NCI-H748 treated with DMSO at 0.1 percent for 48 hours (cell line): ENCODE measurements at places on chromosomes 1 and 21.

GRCh38 chr1:59815892-59816291, 1.1 kb downstream of the HOOK1 start:
- DNase-seq = peak; percentile 20

GRCh38 chr21:20720623-20721022, 277.6 kb upstream of the NCAM2 start:
- DNase-seq = no peak

- peak; percentile 40 for DNase-seq
These were observed 36.7 kb upstream of the FAM163A start for GRCh38 chr1:179706339-179706941.

DNA sequence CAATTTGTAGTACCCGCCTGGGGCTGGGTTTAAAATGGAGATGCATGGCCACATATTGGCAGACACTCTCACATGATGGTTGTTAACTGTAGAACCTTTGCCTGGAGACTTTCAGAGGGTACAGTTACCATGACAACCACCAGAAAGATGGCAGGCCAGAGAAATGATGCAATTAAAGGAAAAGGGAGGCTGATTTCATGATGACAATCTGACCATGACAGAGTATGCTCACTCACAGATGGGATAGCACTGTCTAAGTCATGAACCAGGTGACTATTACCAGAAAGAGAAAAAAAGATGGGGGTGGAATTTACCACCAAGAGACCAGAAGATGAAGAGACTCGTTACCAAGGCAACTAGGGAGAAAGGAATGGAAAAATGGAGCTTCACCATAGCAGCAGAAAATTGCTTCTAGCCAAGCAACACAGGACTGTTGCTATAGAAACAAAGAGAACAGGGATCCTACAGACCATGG, 3.5 kb upstream of the TRIT1 start:
- DNase-seq = peak; percentile 99

DNA sequence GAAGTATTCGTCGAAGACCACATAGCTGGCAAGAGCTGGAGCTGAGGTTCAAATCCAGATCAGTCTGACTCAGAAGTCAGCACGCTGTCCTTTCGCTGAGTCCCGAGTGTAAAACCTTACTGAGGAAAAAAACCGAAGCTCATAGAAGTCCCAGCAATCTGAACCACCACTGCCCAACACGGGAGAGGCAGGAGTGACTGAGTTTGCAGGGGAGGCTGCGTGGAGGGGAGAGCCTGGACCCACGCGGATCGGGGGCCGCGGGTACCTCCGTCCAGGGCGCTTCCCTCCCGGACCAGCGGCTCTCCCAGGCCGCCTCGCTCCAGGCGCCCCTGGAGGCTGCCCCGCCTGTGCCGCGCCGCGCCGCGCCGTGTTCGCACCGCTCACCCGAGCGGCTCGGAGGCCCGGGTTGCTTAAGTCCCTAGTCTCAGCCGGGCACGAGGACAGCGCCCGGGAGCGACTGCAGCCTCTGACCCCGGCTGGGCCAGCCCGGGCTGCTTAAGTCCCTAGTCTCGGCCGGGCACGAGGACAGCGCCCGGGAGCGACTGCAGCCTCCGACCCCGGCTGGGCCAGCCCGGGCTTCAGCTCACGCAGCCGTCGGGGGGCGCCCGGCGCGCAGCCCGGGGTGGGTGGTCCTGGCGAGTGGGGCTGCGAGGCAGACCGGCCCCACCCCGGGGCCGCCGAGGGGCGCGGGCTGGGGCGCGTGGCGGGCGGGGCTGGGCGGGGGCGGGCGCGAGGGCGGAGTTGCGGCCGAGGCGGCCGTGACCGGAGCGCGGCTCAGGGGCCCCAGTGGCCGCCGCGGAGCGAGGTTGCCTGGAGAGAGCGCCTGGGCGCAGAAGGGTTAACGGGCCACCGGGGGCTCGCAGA, at the start of gene ADAMTSL4:
TSS of gene ADAMTSL4 (plus strand) at position 777 of the 864 bp plus-strand sequence. CDS start 2,881 bp downstream, outside the sequence.
- peak; percentile 15 for DNase-seq

DNA sequence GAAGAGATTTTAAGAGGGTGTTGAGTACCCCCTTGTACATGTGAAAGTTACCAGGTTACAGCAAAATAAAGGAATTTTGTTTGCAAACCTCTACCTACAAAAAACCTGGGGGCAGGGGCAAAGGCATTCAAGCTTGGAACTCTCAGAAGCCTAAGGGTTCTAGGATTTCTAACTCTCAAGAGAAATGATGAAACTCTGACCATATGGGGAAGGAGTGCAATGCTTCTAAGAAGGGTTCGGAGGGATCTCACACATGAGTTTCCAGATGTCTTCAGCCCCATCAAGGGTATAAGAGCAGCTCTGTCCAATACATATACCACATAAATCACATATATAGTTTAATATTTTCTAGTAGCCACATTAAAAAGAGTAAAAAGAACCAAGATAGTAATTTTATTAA, 7.3 kb upstream of the FCGR2A start:
- no peak for DNase-seq

GRCh38 chr1:228783418-228784040, 48.2 kb downstream of the RHOU start:
- DNase-seq = no peak

- no peak for DNase-seq
These were observed 37.8 kb downstream of the MIS18A start for GRCh38 chr21:32240851-32241687.

- DNase-seq = peak; percentile 29
These were observed at the start of gene AVPR1B for GRCh38 chr1:206117151-206117948. Gene AVPR1B, minus strand, starts transcription at chr1:206117388. Its CDS starts 498 bp downstream, at chr1:206116890.

DNA sequence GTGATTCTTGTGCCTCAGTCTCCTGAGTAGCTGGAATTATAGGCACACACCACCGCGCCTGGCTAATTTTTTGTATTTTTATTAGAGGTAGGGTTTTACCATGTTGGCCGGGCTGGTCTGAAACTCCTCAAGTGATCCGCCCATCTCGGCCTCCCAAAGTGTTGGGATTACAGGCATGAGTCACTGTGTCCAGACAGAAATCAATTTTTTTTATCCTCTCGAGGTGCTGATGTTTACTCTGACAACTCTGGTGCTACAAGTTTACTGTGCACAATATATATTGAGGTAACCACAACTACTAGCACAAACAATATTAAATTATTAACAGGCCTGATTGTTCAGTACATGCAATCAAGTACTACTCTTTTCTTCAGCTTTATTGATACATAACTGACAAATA, 39.7 kb downstream of the F13B start:
- no peak for DNase-seq

GRCh38 chr1:205541161-205541886, 36.9 kb downstream of the CDK18 start:
- DNase-seq = no peak

GRCh38 chr1:83918688-83919285, 80.1 kb downstream of the TTLL7 start:
- DNase-seq = no peak

- DNase-seq = no peak
These were observed 748.9 kb downstream of the PLA2G4A start for GRCh38 chr1:187577610-187578009.

GRCh38 chr1:166432655-166433054, 265.9 kb upstream of the FAM78B start:
- DNase-seq = no peak

GRCh38 chr1:12447849-12448312, 170.1 kb downstream of the DHRS3 start:
- DNase-seq = no peak

DNA sequence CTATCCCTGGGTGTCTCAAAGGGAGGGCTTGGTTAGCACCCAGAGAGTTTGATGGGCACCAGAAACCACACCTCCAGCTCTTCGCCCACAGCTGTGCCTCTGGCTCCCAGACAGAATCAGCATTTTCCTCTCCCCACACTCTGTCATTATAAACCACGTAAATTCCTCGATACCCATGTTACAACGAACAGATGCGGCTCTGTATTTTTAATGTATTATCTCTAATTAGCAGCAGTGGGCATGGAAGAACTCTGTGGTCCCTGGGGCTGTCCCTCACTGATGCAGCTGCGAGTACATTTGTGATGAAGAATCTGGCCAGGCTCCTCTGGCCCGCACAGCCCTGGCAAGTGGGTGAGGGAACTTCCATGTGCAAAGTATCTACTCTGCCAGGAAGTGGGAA, 10.8 kb downstream of the HMGB4 start:
- DNase-seq = no peak

DNA sequence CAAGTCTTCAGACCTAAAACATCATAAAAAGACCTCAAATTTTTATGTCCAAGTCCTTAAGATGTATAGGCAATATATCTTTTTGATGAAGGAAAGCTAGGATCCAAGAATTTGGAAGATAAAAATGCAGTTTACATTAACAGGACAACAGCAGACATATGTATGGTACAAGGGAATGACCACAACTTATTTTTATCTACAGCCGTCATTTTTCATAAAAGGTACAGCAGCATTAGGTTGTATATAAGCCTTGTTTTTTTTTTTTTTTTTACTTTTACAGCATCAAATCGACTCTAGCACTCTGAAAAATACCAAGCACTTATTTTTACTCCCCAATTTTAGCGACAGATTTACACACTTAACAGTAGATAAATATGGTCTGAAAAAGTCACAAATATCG, 1.3 kb downstream of the SRSF10 start:
- DNase-seq = no peak

DNA sequence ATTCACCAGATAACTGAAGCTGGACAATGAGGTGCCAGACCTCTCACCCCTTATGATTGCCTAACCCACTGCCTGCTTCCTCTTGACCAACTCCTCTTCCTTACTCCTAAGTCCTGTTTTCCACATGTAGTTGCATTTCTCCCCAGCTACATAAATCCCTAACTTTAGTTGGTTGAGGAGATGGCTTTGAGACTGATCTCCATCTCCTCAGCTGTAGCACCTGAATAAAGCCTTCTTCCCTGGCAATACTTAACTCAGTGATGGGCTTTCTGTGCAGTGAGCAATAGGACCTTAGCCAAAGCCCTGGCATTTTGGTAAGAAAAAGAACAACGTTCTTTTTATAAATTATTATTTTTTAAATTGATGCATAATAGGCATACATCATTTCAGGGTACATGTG, 691.1 kb downstream of the MATN1 start:
- DNase-seq = no peak

GRCh38 chr1:232962761-232963745, 12.6 kb downstream of the NTPCR start:
- no peak for DNase-seq

DNA sequence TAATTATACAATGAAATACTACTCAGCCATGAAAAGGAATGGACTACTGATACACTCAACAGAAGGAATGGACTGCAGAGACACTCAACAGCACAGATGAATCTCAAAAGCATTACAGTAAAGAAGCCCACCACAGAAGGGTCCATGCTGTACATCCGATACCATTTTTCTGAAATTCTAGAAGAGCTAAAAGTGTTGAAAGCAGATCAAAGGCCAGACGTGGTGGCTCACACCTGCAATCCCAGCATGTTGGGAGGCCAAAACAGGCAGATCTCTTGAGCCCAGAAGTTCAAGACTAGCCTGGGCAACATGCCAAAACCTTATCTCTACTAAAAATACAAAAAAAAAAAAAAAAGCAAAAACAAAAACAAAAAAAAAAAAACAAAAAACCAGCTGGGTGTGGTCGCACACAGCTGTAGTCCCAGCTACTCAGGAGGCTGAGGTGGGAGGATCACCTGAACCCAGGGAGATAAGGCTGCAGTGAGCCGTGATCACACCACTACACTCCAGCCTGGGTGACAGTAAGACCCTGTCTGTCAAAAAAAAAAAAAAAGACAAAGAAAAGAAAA, 15.5 kb downstream of the PPP1R15B start:
- DNase-seq = no peak

DNA sequence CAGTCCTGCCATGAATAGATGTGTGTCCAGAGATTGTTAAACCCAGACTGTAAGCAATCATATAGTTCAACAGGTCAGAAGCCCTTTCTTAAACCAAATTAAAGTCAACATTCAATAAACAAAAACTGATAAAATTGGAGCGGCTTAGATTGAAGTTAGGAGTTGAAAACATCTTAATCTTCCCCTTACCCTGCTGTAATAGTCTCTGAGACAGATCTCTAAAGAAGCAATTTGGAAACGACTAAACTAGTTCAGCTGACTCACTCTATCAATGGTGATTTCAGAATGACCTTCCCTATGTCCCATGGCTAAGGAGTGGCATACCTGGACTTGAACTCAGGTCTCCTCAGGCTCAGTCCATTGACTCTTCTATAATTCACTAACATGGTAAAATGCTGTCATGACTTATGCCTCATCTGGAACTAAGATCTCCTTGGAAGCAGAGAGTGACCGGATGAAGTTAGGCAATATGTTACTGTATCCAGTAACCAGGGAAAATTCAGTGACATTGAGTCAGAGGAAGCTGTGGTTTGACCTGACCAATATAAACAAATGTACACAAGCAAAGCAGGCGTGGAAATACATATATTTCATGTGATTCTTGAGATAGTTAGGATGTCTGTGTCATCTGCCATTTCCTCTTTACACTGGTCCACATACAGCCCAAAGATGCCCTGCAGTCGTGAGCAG, 30.1 kb downstream of the SGIP1 start:
- DNase-seq = no peak

DNA sequence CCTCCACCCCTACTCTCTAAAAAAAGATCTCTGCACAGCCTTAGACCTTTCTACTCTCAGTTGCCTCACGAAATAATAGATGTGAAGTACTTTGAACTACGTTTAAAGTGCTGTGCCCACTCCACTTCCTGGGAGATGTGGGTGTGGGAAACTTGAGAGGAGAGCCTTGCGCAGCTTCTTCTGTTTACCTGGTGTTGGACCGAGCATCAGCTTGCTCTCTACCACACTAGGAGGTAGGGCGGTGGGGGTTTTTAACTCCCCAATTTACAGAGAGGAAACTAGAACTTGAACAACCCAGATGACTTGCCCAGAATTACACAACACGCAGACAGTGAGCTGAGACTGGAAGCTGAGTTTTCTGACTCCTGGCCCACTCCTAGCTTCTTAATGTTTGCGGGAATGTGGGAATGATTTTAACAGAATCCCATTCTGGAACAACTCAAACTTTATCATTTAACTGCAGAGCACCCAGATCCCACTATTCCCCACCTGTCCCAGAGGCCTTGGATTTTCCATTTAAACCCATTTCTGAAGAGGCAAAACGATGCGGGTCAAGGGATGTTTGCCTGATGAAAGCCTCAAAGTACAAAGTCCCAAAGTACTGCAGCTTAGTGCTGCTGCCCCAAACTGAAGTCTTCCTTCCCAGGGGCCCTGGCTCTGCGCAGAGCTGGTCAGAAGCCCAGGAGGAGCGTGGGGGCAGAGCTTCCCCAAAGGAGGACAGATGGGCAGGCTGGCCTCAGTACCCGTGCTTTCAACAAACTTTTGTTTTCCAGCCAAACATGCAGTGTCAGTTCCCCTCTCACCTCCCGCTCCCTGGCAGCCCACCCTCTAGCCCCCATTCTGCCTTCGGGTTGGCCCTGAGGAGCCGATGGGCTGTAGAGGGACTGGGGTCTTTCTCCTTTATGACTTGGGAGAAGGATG, 19.0 kb downstream of the BTG2 start:
- DNase-seq = no peak

- no peak for DNase-seq
These were observed 61.3 kb downstream of the LBR start for GRCh38 chr1:225366552-225366951.

GRCh38 chr1:211551638-211552460, 27.1 kb downstream of the SLC30A1 start:
- DNase-seq = no peak
